ENCODE measurements at places on chromosomes 16 and 17.

GRCh38 chr17:77834170-77835115 lies 124.1 kb upstream of the TNRC6C start:
- peak; percentile 75 for DNase-seq

GRCh38 chr17:68048996-68049395 lies 13.5 kb downstream of the KPNA2 start:
- no peak for DNase-seq

DNA sequence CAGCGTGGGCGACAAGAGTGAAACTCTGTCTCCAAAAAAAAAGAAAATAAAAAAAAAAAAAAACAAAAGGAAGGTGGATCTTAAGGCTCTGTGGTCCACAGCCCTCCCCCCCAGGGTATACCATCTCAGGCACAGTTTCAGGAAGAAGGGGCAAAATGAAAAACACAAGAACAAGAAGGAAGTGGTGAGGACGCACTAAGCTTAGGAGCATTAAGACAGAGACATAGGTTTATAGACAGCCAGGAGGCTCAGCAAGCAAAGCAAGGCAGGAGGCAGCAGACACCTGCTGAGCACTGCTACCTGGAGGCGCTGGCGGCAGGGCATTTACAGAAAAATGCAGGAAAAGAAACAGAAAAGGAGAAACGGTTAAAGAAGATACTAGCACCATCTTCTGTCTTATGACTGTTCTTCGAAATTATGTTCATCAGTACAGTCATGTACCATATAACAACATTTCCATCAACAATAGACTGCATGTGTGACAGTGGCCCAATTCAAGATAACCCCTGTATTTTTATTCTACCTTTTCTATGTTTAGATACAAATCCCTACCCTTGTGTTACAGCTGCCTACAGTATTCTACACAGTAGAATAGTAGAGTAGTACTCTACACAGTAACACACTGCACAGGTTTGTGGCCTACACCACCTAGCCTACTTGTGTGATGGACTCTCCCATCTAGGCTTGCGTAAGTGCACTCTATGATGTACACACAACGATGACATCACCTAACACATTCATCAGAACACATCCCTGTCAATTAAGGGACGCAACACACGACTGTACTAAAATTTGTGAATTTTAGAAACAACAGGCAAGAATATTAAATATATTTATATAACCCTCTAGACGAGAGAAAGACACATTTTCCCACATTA lies 62.5 kb downstream of the XPO6 start:
- DNase-seq, result no peak

DNA sequence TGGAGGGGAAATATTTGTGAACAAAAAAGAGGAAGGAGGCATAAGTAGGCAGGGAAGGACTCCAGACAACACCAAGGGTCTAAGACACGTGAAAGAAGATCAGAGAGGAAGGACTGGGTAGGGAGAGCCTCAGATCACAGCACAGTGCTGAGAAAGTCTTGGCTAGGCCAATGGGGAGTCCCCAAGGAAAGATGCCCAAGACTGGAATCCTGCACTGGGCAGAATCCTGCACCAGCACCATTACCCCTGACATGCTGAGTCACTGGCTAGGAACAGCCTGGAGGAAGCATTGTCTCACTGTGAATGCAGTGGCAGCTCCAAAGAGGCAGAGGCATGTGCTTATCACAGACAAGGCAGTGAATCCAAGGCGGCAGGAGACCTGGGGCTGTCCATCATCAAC lies 19.2 kb downstream of the CLEC19A start:
- DNase-seq, result no peak

GRCh38 chr16:79473456-79473855 lies 127.1 kb downstream of the MAF start:
- no peak for DNase-seq

- DNase-seq, result no peak
These were observed 22.6 kb upstream of the CDYL2 start for GRCh38 chr16:80827007-80827406.

DNA sequence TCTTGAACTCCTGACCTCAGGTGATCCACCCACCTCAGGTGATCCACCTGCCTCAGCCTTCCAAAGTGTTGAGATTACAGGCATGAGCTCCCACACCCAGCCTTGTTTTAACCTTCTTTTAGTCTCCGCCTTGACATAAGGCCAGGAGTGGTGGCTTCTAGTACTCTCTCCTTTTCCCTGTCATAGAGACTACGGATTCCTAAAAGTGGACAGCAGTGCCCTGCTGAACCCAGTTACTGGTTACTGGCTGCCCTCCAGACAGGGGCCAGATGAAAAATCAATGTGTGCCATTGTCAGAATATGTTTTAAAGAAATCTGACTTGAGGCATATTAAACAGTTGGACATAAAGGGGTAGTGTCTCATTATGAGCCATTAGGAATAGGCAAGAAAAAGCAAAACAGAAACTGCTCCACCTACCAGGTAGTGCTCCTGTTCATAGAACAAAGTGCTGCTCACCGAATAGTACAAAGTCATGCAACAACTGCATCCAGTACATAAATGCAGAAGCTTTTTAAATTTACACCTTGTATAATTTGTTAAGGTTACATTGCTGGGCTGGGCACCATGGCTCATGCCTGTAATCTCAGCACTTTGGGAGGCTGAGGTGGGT lies 32.1 kb downstream of the TRIM25 start:
- no peak for DNase-seq

- DNase-seq, result no peak
These were observed 40.5 kb downstream of the DCUN1D3 start for GRCh38 chr16:20859699-20860098.

DNA sequence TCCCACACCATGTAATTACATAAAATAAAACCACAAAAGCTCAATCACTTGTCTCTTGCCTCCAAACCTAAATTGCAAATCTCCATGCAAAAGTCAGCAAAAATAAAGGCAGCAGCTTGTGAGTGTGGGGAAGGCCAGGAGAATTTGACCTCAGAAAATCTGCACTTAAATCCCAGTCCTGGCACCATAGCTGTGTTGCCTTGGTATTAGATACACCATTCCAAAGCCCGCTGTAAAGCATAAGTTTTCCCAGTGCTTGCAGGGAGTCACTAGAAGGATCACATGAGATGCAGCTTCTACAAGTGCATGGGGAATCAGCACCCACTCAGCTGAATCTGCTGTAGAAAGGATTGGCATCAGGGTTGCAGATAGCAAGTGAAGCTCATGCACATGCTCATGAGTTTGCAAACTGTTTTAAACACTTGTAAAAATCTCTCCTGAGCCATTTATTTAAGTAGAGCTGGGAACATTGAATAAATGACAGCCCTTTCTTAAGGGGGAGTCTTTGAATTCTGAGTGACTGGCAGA lies 495.0 kb upstream of the HSBP1 start:
- DNase-seq, result no peak
